Stimulated activated CD8-positive, alpha-beta memory T cell treated with anti-CD3 and anti-CD28 coated beads, Interleukin-7, amount 100 ng/mL, for 1 hour (primary cell): ENCODE measurements at places on chromosomes 2 and 18.

DNA sequence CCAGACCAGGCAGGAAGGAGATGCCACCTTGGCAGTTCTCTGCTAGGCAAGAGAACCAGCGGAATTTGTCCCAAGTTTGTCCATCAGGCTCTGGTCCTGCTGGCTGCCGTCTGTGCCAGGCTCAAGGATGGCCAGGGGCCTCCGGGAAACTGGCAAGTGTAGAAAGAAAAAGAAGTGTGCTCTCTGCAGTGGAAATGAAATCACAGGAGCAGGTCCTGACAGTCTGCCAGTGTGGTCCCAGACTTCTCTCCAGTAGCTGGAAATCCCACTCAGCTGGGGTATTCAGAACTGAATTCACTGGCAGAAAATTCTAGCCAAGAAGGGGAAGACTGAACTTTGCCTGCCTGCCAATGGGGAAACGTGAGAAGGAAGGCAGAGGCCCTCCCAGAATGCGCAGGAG lies 91.0 kb downstream of the STPG4 start:
- no peak for DNase-seq

GRCh38 chr2:60299179-60299578 lies 254.3 kb downstream of the BCL11A start:
- no peak for DNase-seq

- no peak for DNase-seq
Measured at GRCh38 chr2:164048729-164049128, 312.9 kb upstream of the FIGN start.

GRCh38 chr2:23380562-23381065 lies 4.4 kb upstream of the KLHL29 start:
- DNase-seq, result no peak

- no peak for DNase-seq
Measured at GRCh38 chr18:23523429-23524212, 20.3 kb downstream of the RMC1 start.

GRCh38 chr2:78304678-78305077 lies 720.8 kb upstream of the REG3G start:
- DNase-seq, result no peak

GRCh38 chr2:234458466-234458865 lies 38.4 kb downstream of the ARL4C start:
- DNase-seq, result no peak

DNA sequence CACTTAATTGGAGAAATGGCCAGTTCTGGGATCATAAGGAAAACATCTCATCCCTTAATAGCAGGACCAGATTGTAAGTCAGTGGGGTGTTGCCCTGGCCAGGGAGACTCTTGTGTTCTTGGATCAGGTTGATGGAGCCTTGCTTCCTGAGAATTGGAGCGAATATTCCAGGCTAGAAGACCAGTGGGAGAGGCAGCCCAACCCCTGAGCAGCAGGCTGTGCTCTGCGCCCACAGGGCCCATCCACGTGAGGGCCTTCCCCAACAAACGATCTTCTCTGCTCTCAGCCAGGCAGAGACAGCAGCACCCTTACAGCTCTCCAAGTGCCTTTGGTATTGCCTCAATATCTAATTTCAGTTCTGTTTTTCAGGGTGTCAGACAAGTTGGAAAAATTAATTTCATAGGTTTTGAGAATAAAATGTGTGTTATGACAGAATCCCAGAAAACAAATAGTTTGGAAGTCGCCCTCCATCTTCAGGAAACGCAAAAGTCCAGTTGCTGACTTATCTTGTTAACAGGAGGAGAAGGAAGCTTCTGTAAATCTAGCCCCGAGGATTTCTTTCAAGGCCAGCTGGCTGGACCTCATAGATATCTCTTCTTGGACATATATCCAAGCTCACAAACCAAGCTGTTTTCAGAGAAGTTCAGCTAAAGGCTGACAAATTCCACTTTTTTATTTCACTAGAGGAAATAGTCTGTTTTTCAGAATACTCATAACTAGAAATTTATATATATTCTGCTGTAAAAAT lies 105.5 kb downstream of the COPS8 start:
- DNase-seq, result no peak

- DNase-seq, result no peak
Measured at GRCh38 chr2:238874330-238875050, 26.6 kb downstream of the TWIST2 start.

GRCh38 chr2:171034315-171034714 lies 105.3 kb downstream of the GORASP2 start:
- DNase-seq, result no peak

- DNase-seq, result no peak
Measured at GRCh38 chr18:68611311-68611710, 103.6 kb downstream of the TMX3 start.

DNA sequence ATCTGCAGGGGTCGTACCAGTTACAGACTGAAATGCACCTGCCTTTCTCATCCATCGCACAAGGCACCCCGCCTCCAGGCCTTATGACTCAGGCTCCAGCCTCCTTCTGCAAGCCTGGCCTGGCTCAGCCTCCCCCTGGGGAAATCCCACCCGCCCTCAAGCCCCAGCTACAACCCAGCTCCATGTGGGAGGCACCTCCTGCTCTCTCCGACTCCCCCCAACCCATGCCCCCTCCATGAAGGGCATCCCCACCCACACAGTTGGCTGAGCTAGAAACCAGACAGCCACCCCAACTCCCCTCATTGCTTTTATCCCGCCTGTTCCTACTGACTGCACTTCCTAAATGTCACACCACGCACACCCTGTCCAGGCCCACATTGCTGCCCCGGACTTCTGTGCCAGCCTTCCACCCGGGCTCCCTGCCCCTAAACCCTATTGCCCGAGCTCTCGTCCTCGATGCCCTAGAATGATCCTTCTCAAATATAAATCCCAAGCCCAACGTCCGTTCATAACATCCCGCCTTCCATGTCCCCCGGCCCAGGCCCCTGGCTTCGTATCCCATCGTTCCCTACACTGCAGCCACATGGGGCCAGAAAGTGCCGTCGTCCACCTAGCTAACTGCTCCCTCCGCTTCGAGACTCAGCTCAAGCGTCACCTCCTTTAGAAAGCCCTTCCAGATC lies 9.9 kb downstream of the DNMT3A start:
- DNase-seq, result no peak
